Fibroblast of skin of right quadriceps (primary cell): ENCODE measurements at places on chromosomes 12 and 14.

GRCh38 chr12:122902854-122903692 lies 7.1 kb upstream of the VPS37B start:
- no peak for DNase-seq

GRCh38 chr12:4960547-4960946 lies 50.8 kb downstream of the KCNA1 start:
- no peak for DNase-seq

DNA sequence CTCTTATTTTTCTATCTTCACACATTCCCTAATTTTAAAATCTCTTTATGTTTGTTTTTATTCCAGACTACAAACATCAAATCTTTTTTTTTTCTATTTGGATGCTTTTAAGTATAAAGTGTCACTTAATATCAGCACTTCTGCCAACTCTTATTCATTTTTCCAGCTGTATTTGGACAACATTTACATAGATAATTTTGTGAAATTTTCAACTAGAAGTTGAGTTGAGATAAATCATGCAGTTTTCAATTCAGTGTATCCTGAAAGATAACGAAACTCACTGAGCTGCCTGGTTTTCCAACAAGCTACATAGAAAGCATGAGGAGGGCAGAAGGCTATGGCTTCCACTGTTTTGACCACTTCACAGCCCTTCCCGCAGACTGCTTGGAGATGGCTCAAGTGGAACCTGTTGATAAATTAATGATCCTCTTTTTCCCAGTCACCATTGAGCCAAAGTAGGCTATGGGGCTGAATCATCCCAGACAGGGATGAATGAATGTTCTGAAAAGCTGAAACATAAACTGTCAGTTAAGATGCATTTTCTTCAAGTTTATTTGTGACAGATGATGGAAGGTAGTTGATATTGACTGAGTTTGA lies 213.9 kb downstream of the RAD51B start:
- DNase-seq = no peak

- DNase-seq = no peak
Observed at GRCh38 chr12:56644654-56645053, 1.1 kb downstream of the ATP5F1B start.

DNA sequence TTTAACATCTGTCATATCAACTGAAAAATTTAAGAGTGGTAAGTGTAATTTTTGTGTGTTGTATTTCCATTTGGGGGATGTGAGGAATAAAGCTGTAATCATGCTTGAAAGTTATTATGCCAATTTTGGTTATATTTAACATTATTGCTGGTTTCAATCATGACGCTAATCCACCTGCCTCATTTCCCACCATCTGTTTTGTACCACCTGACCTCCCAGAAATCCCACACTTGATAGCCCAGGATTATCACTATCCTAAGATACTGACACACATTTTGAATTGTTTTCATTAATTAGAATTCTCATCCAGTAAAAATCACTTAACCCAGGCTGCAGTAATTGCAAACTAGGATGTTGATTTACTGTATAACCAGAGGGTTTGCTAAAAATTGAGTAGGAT lies 1119.8 kb downstream of the AACS start:
- no peak for DNase-seq

DNA sequence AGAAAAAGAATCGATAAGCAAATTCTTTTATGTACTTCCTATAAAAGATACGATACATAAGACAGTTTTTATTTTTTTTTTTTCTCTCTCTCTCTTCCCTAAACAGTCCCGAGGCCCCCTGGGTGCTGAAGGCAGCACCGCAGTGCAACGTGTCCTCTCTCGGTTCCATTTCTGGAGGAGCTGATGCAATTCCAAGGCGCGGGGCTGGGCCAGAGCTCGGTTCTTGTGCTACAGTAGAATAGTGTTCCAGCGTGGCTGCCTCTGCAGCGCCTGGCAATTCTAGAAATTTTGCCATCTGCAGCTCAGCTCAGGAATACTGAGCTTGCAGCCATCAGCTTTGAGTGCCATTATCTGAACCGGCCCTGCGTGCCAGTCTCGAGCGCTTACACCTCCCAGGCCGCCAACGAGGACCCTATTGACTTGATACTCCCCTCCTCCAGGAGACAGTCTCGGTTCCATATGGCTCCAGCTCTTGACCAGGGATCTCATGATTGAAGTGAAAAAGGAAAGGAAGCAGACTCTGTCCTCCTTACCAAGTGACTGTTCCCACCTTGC lies 630 bp downstream of the ALDH1L2 start:
- DNase-seq = peak; percentile 88

DNA sequence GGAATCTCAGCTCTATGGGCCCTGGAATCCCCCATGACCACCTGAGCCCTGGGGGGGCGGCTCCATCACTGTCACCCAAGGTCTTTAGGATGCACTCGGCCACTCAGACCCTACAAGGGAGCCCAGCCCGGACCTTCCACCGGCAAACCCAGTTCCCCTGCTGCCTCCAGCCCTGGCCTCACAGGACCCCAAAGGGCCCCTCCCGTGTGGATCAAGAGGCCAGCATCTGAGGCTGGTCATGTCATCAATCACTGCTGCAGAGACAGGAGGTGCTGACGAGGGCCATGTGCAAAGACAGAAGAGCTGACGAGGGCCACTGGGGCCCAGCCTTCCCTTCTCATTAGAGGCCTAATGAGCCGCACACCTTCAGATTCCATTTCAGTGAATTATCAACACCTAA lies 39.0 kb upstream of the SFSWAP start:
- DNase-seq = no peak

DNA sequence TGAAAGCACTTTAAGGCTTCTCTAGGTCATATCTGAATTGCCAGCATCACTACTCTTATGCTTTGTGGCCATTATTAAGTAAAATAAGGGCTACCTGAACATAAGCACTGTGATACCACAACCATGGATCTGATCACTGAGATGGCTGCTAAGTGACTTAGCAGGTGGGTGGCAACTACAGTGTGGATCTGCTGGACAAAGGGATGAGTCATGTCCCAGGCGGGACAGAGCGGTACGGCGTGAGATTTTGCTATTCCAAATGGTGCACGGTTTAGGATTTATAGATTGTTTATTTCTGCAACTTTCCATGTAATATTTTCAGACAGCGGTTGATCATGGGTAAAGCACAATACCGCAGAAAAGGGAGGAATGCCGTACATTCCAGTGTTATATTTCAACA lies 39.4 kb downstream of the MLXIP start:
- no peak for DNase-seq

- DNase-seq = no peak
Observed at GRCh38 chr14:50656776-50657175, 11.3 kb downstream of the SAV1 start.

DNA sequence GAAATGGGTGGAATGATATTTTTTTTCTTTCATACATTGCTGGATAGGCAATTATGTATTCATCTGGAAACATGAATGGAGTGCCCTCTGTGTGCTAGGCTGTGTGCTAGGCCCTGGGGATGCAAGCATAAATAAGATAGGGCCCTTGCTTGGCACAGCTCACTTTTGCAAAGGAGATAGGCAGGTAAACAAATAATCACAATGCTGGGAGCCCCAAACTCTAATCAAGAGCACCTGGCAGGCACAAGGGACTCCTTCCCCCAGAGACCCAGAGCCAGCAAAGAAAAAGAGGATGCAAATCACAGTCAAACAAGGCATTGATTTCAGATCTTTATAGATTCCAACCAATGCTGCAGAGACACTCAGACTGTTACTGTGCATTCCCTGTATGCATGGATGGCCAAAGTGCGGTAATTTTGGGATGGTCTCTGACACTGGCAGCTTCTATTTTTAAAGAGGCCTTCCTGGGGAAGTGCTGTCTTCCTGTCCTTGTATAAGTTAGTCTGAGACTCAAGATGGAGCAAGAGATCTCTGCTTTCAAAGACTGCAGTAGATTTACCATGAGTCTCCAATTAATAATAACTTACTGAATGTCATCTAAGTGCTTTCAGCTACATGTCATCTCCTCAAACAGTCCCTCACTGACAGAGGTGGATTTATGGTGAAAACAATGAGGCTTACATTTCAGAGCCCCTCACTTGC lies 45.1 kb upstream of the CPM start:
- DNase-seq = no peak
